ENCODE measurements at places on chromosomes 1 and 21.

- DNase-seq: no peak
Measured at GRCh38 chr1:23718482-23718881, 24.8 kb upstream of the ELOA start.

- peak; percentile 95 for DNase-seq
Measured at GRCh38 chr1:203465146-203465798, 10.3 kb upstream of the PRELP start.

DNA sequence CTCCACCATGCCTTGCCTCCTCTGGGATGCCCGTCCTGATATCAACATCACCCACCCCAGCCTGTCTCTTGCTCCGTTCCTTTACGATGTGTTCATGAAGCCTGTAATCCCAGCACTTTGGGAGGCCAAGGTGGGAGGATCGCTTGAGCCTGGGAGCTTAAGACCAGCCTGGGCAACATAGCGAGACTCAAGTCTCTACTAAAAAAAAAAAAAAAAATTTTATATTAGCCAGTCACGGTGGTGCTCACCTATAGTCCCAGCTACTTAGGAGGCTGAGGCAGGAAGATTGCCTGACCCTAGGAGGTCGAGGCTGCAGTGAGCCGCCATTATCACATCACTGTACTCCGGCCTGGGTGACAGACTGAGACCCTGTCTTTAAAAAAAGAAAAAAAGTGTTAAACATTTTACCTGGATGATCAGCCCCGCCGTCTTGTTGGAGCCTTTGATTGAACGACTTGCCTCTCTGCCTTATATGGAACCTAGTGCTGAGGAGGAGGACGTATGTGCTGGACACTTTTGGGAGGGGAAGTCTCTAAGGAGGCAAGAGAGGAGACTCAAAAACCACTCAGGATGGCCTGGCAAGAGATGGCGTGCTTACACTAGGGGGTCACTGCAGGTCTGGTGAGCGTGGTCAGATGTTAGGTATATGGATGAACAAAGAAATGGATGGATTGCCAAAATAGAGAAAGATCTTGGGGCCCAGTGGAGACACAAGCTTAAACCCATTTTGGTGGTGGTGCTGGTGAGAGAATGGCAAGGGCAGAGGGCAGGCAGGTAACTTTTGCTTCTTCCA lies 80.5 kb upstream of the IFFO2 start:
- DNase-seq: no peak

DNA sequence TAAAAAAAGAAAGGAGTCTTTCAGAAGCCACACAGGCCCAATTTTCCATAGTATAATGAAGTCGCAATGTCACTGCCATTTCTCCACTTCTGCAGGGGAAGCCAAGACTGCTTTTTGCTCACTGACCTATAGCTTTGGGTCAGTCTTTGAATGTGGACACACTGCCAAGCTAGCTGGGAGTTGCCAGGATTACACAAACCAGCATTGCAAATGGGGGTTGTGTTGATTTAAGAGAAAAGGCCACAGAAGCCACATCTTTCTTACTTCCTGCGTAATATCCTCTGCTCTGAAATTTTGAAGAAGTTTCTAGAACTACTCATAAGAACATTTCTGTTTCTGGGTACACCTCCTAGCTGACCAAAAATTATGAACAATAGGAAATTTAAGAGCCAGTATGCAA lies 45.8 kb upstream of the SAMSN1 start:
- DNase-seq: no peak

DNA sequence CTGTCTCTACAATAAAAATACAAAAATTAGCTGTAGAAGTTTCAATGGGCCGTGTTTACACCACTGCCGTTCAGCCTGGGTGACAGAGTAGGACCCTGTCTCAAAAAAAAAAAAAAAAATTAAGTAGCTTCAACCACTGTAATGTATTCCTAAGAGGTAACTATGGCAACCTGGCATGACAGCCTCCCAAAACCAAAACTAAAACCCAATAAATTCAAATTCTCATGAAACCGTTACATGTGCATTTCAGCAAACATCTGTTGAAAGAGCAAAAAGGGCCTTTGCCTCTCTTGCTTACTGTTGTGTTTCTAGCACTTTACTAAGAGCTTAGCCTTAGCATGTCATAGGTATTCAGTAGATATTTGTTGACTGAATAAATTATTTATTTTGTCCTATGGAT lies 33.5 kb downstream of the ODR4 start:
- DNase-seq: no peak

- DNase-seq: no peak
Measured at GRCh38 chr1:180486092-180486491, 16.3 kb downstream of the ACBD6 start.

DNA sequence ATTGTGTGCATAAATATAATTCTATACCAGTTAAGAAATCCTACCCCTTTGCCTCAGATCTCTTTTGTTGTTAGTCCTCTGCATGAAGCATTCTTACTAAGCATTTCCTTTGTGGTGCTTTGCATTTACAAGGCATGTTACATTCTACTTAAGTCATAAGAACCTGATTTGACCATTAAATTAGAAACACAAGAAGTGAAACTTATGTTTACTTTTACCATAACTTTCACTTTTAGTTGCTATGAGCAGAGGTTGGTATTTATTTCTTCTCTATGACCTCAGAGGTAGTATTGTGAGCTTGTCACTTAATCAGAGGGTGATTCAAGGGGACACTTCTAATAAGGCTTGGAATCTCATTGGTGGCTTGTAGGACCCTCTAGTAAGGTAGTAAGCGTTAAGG lies 9.0 kb downstream of the FAM20B start:
- DNase-seq: no peak

GRCh38 chr1:208997726-208998312 lies 585.7 kb upstream of the CAMK1G start:
- no peak for DNase-seq

DNA sequence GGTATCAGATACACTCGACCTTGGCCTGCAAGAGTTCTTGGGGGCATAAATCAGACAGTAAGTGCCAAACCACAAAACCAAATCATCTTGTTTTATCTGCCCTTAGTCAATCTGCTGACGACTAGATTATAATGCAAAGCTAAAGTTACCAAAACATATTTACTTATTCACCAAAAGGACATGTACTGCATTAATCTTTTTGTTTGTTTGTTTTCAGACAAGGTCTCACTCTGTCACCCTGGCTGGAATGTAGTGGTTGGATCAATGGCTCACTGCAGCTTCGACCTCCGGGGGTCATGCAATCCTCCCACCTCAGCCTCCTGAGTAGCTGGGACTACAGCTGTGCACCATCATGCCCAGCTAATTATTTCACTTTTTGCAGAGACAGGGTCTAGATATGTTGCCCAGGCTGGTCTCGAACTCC lies 114.7 kb downstream of the APP start:
- DNase-seq: no peak

GRCh38 chr1:5005171-5005570 lies 350.8 kb downstream of the AJAP1 start:
- no peak for DNase-seq

All from sigmoid colon (tissue), 7 donors.